ENCODE measurements at places on chromosomes 16 and 17.

DNA sequence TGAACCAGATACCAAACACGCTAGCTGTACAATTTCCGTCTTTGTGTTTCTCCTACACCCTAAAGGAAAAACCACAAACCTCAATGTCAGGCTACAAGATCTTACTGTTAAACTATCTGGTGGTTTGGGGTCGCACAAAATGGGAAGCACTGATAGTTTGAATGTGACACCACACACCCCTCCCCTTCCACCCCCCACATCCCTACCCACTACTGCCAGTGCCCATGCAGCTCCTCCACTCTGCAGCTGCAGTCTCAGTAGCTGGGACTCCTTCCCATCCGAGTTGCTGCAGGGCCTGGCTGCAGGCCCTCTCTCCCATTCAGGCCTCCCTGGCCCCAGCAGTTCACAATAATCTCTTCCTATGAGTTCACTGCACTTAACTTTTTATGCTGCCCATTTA is 18.4 kb downstream of the TRAP1 start:
- DNase-seq = no peak

- DNase-seq = no peak
Observed at GRCh38 chr17:28758411-28759121, 14.8 kb downstream of the TRAF4 start.

GRCh38 chr16:12942861-12943260 is 41.5 kb downstream of the SHISA9 start:
- no peak for DNase-seq

GRCh38 chr16:48491517-48491916 is 106.3 kb upstream of the SIAH1 start:
- no peak for DNase-seq

DNA sequence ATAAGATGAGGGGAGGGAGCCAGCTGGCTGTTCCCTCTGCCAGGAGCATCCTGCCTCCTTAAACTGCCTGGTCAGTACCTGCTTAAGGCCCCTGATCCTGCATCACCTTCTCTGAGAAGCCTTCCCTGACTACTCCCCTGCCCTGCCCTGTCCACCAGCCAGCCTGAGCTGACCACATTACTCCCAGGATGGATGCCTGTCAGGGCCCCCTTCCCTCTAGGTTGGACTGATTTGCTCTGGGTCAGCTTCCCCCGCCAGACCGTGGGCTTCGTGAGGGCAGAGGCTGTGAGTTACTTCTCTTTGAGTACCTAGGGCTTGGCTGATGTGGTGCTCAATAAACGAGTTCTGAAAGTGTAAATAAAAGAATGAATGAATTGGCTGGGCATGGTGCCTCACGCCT is 63.3 kb downstream of the WSB1 start:
- DNase-seq = no peak

DNA sequence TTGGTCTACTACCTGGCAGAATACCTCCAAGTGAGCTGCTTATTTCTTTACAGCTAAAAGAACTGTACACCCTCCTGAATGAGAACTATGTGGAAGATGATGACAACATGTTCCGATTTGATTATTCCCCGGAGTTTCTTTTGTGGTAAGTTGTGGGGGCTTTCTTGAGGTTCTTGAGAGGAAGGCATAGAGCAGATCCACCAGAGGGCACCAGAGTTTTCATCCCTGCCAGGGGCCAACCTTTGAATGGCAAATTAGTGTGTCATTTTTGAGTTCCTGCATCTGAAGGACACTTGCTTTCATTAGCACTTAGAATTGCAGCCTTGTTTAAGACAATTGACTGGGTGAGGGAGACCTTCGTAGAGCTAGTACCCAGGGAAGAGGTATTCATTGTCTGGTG is 35.0 kb downstream of the NMT1 start:
- no peak for DNase-seq

DNA sequence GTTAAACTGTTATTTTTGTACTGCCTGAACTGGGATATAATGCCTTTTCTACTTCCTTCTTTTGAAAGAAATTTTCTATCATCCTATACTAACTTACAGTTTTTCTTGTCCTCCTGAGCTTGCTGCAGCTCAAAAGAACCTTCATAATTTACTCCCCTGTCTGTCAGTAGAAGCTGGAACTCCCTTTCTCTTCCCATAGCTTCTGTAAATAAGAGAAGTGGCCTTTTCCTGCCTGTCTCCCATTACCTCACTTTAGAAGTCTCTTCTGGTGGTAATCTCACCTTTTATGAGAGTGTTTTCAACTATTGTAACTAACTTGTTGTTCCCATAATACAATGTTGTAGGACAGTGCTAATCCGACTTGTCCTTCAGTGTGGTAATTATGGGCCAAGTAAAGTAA is 246.7 kb upstream of the TBX2 start:
- DNase-seq = no peak

GRCh38 chr17:39198186-39198566 is 707 bp upstream of the CACNB1 start:
- no peak for DNase-seq

DNA sequence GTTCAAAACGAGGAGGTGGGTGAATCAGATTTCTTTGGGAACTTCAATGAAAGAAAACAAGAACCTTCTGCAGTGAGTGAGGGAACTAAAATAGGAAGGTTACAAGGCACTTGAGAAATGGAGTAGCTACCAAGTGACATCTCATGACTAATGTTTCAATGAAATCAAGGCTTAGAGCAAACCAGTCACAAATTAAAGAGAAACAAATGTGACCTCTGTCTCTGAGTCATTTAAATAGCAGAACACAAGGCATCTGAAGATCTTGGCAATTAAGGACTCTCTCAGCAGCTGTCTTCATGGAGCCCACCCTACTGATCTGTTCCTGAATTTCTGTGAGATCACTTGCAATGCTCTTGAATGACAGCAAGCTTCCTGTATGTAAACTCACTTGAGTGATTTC is 109.5 kb downstream of the CDH11 start:
- DNase-seq = no peak

DNA sequence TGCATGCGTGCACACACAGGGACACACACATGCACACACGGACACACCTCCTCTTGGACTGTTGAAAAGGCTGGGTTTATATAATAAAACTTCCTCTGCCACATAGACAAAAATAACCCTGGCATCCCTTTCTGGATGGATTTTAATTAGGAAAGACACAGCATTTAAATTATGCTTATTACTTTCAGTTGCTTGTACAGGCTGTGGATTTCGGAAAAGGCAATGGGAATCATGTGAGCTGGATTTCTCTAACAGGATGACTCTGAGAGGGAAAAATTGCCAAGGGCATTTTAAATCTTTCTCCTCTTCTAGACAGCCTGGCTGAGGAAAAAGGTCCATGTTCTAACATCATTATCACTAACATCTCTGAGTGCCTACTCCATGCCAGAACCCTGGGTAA is 75.9 kb downstream of the HLF start:
- DNase-seq = no peak

DNA sequence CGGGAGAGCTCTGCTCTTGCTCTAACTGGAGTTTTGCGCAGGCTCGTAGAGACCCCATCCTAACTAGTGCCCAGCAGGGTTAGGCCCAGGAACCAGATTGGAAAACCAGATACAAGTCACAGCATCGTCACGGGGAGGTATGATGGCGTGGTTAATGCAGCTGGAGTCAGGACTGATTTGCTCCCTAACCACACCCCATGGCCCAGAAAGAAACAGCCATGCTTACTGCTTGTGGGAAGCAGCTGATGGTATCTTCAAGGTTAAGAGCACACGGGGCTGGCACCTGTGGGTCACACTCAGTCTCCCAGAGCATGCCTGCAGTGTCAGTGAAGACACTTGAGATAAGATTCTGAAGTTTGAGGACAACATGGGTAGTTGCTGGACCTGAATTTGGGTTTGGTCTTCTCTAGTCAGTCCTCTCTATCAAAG is 60.2 kb downstream of the WIPI1 start:
- no peak for DNase-seq

GRCh38 chr16:50204453-50205108 is 51.5 kb downstream of the TENT4B start:
- no peak for DNase-seq

GRCh38 chr16:25279491-25279890 is 21.8 kb upstream of the ZKSCAN2 start:
- no peak for DNase-seq

DNA sequence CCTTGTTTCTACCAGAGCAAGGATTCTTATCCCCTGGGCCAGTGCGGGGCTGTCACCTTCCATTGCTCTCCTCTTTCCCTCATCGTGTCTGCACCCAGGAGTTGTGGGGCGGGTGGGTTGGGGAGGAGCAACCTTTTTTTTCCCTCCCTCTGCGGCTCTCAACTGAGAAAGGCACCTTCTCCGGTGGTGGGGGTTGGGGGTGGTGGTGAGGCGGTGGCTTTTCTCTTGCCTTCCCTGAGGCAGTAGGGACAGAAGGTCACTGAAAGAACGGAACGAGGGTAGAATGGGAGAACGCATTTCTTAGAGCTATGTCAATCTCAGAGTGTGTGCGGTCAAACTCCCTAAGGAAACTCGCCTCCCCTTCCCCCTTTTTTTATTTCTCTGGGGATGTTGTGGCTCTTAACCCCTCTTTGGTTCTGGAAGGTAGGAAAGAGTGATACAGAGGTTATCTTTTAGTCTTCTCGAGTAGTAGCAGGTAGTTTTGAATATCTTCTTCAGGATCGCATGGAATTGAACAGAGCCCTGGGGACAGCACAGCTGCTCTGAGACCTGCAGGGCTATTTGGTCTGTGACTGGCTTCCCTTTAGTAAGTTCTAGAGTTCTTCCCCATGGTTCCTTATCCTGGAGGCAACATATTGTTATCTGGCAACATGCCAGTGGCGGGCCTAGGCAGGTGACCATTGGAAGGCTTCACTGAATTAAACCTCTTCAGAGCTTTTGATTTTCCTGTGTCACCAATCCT is 994 bp downstream of the CLTC start:
- no peak for DNase-seq

DNA sequence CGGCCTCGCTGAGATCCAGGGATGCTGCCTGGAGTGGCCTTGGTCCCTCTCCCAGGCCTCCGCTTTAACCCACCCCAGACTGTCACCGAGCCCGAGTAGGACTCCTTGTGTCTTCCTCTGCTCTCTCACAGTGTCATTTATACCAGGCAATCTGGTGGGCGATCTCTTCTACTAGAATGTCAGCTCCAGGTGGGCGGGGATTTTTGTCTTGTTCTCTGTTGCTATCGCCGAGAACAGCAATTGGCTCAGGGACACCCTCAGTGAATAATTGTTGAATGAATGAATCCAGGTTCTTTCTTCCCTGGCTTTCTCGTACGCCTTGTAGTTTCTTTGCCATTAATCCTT is 591 bp downstream of the DHX38 start:
- DNase-seq = no peak

- DNase-seq = no peak
Observed at GRCh38 chr16:16189842-16190241, 33.5 kb downstream of the ABCC6 start.

Data from vagina (tissue), 2 donors.